Mammary microvascular endothelial cell (primary cell): ENCODE measurements at places on chromosomes 2 and 18. TPM values are rescaled to one million over a fixed set of nuclear protein-coding genes. Genes with fewer than 3 reads are reported as not detected.

AMMECR1L gene
- total RNA-seq, result 10.1 and 10.9 TPM in 2 replicates

IMPA2 gene
- total RNA-seq, result 5.9 and 8.7 TPM in 2 replicates

SP110 gene
- total RNA-seq, result 16.4 and 16.7 TPM in 2 replicates

PLEK gene
- 0.05 TPM in 1 of 2 replicates, not detected in the other for total RNA-seq

SPP2 gene
- total RNA-seq, result not detected in 2 replicates

CASP10 gene
- 28.2 and 34.0 TPM in 2 replicates for total RNA-seq

UGT1A7 gene
- total RNA-seq, result not detected in 2 replicates

INPP4A gene
- 14.4 and 22.3 TPM in 2 replicates for total RNA-seq

ZNF396 gene
- total RNA-seq, result 0.67 TPM in 1 of 2 replicates, not detected in the other

HRH4 gene
- not detected in 2 replicates for total RNA-seq

ADCYAP1 gene
- total RNA-seq, result 0.10 and 0.33 TPM in 2 replicates

PTRHD1 gene
- 41.3 and 61.0 TPM in 2 replicates for total RNA-seq

LYPD6B gene
- total RNA-seq, result not detected in 2 replicates

CTNNA2 gene
- not detected in 2 replicates for total RNA-seq

NAB1 gene
- 16.4 and 18.5 TPM in 2 replicates for total RNA-seq

ALLC gene
- not detected in 2 replicates for total RNA-seq

NRP2 gene
- 72.2 and 73.5 TPM in 2 replicates for total RNA-seq

IL36RN gene
- total RNA-seq, result not detected in 2 replicates

GRB14 gene
- 0.33 and 2.6 TPM in 2 replicates for total RNA-seq

MEP1B gene
- total RNA-seq, result not detected in 2 replicates

ANKRD53 gene
- total RNA-seq, result 0.73 and 0.79 TPM in 2 replicates

TWIST2 gene
- total RNA-seq, result 0.10 and 0.20 TPM in 2 replicates

DNER gene
- total RNA-seq, result 2.1 and 2.6 TPM in 2 replicates

ACADL gene
- not detected in 2 replicates for total RNA-seq

CCDC85A gene
- total RNA-seq, result 10.7 and 12.7 TPM in 2 replicates

SIX3 gene
- total RNA-seq, result not detected in 2 replicates

MREG gene
- 4.8 and 6.7 TPM in 2 replicates for total RNA-seq

CAPN14 gene
- total RNA-seq, result not detected in 2 replicates

DSG1 gene
- not detected in 2 replicates for total RNA-seq

HTR2B gene
- total RNA-seq, result 0.07 and 0.64 TPM in 2 replicates

LYPD6 gene
- 2.6 and 3.9 TPM in 2 replicates for total RNA-seq

ANKRD23 gene
- 0.20 TPM in 1 of 2 replicates, not detected in the other for total RNA-seq

SALL3 gene
- total RNA-seq, result not detected in 2 replicates

SCN3A gene
- 0.98 and 2.1 TPM in 2 replicates for total RNA-seq

UGT1A4 gene
- not detected in 2 replicates for total RNA-seq

PLA2R1 gene
- 4.9 and 6.4 TPM in 2 replicates for total RNA-seq

ZNF385B gene
- not detected in 2 replicates for total RNA-seq

GCG gene
- total RNA-seq, result not detected in 2 replicates

DTNA gene
- 3.4 and 4.9 TPM in 2 replicates for total RNA-seq

GPBAR1 gene
- total RNA-seq, result not detected in 2 replicates

DPP4 gene
- total RNA-seq, result 20.2 and 20.3 TPM in 2 replicates

HOXD12 gene
- not detected in 2 replicates for total RNA-seq

DSC2 gene
- total RNA-seq, result 0.07 and 0.20 TPM in 2 replicates

RAB11FIP5 gene
- total RNA-seq, result 59.0 and 65.0 TPM in 2 replicates
